Activated CD8-positive, alpha-beta T cell treated with anti-CD3 and anti-CD28 coated beads for 36 hours (primary cell): ENCODE measurements at places on chromosomes 1 and 21. TPM values are rescaled to one million over a fixed set of nuclear protein-coding genes. Genes with fewer than 3 reads are reported as not detected.

- peak; percentile 39 for DNase-seq
Observed at GRCh38 chr21:31725202-31725839, 6.6 kb downstream of the SCAF4 start.

- no peak for DNase-seq
Observed at GRCh38 chr1:91065337-91065736, 43.5 kb upstream of the ZNF644 start.

The RSBN1 gene
- total RNA-seq: 28.3 TPM

The DMRTA2 gene
- total RNA-seq: not detected
